ENCODE measurements at places on chromosomes 12 and 14.

- no peak for DNase-seq
Observed at GRCh38 chr14:71328183-71328582, 420.9 kb downstream of the PCNX1 start.

DNA sequence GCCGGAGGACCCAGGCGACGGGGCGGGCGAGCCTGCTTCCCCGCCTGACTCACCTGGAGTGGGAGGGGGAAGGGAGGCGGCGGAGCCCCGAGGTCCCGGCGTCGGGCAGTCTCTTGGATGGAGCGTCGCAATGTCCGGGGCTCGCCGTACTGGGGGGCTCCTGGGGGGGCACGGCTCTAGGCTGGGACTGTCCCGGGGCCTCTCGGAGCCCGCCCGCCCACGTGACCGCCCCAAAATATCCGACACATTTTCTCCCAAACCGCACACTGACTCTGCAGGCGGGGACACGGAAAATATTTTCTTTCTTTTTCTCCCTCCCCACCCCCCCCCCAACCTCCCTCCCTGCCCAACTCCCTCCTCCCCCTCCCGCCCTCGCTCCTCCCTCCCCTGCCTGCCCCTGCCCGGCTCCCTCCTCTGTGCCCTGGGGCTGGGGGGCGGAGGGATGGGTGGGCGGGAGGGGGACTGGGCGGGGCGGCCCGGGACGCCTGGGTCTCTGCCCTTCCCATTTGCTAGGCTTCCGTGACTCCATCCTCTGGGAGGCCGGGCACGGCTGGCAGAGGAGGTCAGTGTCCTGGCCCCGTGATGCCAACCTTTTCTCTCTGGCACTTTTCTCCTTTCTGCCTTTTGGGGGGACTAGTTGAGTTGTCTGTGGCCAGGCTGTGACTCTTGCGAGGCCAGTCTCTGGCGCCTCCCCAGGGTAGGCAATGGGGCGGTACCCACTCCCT is at the start of gene RARG:
Gene RARG (minus strand): TSS at position 289 of the 725 bp plus-strand sequence. CDS start 4,664 bp downstream, outside the sequence.
- DNase-seq, result no peak

DNA sequence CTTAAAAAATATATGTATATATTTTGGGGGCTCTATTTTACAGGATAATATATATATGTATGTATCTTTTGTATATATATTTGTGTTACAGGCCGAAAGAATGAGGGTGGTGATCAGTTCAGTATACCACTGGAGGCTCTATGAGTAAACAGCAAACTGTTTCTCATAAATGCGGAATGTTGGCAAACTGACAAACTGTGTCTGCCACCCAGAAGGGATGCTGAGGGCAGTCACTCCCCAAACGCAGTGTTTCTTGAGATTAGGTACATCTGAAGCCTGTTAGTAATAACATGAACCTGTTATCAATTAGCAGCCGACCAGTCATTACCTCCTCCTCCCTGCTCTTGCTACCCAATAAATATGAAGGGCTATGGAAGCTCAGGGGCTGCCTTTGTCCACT is 20.8 kb downstream of the TNFAIP2 start:
- no peak for DNase-seq

DNA sequence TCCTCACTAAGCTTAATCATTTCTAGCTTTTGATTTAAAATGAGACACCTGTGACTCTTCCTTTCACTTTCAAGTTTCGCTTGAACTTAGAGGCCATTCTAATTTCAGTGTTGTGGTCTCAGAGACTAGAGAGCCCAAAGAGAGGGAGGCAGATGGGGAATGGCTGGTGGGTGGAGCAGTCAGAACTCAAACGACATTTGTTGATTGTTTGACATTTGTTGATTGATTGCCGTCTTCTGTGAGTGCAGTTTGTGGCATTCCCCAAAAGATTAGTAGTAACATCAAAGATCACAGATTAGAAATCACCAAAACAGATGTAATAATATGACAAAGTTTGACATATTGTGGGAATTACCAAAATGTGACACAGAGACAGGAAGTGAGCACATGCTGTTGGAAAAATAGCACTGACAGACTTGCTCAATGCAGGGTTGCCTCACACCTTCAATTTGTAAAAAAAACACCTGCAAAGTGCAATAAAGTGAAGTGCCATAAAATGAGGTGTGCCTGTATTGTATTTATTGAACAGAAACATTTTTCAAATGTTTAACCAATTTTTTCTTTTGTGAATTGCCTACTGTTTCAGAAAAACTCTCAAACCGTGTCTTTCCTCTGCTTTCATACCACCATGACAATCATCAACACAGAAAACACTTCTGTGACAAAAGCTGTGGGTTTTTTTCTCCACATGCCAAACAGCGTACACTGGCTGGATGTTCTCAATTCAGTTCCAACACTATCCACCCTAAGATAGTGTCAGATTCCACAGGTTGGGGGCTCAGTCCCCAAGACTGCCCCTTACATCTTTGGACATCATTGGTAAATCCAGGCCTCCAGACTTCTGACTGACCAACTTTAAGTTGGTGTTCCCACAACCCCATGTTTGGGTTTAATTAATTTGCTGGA is 376.3 kb upstream of the RGS6 start:
- peak; percentile 6 for DNase-seq

DNA sequence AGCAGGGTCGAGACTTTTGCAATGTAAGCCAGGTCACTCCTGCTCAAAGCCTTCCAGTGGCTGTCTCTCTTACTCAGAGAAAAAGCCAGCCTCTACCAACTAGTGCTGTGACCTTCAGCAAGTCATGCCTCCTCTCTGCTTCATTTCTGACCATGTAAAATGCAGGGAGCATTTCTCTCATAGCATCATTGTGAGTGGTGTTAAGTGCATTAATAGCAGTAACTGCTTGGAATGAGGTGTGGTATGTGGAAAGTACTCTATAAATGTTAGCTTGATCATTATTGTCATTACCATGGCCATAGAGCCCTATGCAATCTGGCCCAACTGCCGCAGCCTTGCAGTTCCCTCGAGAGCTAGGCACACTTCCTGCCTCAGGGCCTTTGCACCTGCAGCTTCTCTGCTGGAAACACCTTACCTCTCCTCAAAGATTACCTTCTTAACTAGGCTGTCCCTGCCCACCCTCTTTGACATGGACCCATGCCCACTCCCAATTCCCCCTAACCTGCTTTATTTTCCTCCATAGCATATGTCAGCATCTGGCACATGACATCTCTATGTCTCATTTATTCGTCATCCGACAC is 10.9 kb downstream of the PLEKHD1 start:
- DNase-seq, result no peak

- DNase-seq, result no peak
Observed at GRCh38 chr14:23443411-23443812, 8.0 kb upstream of the MYH7 start.

DNA sequence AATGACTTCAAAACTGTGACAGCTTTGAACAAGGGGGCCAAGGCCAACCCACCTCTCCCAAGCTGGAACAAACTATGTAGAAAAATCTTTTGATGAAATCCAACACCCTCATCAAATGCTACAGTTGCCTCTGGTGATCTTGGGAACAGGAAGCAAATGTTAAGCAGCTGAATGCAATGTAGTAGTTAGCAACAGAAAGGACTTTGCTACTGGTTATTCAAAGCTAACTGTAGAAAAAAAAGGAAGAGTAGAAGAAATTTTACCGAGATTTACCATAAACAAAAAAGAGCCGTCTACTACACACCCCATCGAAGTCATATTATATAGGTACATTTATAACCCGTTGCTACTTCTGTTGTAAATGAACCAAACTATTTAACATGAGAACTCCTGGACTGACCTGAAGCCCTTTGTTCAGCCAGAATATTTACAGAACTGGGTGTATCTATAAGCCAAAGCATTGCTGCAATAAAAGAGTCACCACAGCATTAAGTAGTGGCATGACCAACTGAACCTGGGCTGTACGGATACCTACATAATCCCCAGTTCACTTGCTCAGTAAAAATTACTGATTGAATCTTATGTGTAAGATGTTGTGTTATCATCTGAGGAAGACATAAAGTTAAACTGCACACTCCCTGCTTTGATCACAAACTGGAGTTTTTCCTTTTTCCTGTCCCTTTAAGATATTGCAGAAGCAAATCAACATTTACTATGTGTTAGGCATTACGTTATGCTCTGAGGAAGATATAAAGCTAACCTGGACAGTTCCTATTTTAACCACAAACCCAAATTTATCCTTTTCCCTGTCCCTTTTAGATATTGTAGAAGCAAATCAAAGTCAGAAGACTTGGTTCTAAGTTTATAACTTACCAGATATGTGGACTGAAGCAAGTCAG is 25.1 kb downstream of the SYNJ2BP start:
- no peak for DNase-seq

- DNase-seq, result peak; percentile 10
Observed at GRCh38 chr14:74038020-74038859, 19.1 kb downstream of the BBOF1 start.

GRCh38 chr14:101604228-101604934 is 43.1 kb downstream of the DIO3 start:
- DNase-seq, result no peak

GRCh38 chr14:50562841-50563240 is 2.9 kb downstream of the ATL1 start:
- no peak for DNase-seq

GRCh38 chr12:45978108-45978507 is 12.3 kb downstream of the SCAF11 start:
- DNase-seq, result no peak

DNA sequence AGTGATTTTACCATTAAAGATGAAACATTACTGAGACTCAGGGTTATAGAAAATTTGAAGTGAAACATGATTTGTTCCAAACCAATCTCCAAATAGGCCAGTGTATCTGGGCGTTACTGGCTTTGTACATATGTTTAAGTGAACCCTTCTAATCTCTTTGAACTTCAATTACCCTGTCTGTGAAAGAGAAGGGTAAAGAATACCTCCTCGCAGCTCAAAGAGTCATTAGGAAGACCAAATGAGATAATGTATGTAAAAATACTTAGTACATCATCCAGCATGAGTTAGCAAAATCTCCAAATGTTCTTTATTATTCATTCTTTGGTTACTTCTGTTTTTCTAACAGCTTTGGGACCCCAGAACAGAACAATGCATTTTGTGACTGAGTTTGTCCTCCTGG is at the start of gene OR11H6:
Gene OR11H6 (plus strand): TSS at position 301 of the 400 bp plus-strand sequence. CDS start 0 bp downstream, at position 301.
- DNase-seq, result no peak

- no peak for DNase-seq
Observed at GRCh38 chr14:75046899-75047298, 4.4 kb downstream of the MLH3 start.

DNA sequence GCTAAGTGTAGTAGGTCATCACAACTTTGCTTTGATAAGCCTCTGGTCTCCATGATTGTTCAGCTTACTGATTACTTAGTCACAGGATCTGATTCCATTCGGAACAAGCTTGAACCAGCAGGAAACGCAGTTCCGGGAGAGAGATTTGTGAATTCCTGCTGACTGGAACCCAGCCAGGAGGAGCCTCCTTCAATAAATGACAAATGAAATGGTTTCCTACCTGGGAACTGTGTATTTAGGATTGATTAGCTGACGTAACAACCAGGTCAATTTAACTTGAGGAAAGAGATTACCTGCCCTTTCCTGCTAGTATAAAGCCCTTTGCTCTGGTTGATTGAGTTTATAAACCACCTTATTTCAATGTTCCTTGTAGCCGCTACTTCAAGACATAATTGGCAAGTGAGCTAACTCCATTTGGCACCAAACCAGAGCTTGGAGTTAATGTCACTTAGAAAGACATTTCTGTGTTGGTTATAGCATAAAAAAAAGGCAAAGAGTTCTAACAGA is 35.1 kb upstream of the KCNH3 start:
- peak; percentile 85 for DNase-seq

GRCh38 chr14:63782683-63783389 is 55.0 kb upstream of the SGPP1 start:
- DNase-seq, result no peak

DNA sequence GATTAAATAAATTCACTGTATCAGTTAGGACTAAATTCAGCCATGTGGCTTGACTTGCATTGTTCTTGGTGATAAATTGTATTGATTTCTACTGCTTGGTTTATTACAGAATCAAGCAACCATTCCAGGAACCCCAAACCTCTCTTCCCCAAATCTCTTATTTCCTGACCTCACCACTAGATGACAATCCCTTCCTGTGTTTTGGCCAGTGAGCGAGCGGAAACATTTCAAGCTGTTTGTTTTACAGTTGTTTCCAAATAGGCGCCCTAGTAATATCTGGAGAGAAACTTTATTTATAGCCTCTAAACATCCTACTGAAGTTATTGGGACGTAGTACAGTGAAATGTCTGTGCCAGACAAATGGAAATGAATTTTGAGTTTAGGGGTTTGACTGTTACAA is 161.1 kb downstream of the SNAPC1 start:
- DNase-seq, result no peak

- DNase-seq, result no peak
Observed at GRCh38 chr12:22677781-22678574, 53.0 kb downstream of the ETNK1 start.

GRCh38 chr12:77070382-77070781 is 5.0 kb upstream of the E2F7 start:
- DNase-seq, result no peak

- peak; percentile 14 for DNase-seq
Observed at GRCh38 chr14:32027255-32027939, 49.7 kb upstream of the ARHGAP5 start.

- no peak for DNase-seq
Observed at GRCh38 chr12:38113991-38114390, 202.6 kb upstream of the ALG10B start.

DNA sequence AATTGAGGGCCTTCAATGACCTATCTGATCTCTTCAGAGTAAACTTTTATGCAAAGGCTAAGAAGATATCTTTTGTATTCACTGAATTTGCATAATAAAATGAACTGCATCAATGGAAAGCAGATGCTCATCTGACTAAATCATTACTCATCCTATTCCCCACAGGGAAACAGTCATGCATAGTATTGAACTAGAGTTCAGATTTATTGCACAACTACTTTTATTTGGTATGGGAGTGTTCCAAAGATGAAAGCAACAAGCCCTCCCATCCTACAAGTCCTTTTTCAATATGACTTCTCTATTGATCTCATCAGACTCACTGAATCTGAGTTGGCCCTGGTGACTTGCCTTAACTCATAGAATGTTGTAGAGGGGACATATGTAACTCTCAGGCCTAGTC is 159.8 kb downstream of the KITLG start:
- peak; percentile 5 for DNase-seq

GRCh38 chr14:52879958-52880357 is 70.9 kb downstream of the FERMT2 start:
- DNase-seq, result no peak

DNA sequence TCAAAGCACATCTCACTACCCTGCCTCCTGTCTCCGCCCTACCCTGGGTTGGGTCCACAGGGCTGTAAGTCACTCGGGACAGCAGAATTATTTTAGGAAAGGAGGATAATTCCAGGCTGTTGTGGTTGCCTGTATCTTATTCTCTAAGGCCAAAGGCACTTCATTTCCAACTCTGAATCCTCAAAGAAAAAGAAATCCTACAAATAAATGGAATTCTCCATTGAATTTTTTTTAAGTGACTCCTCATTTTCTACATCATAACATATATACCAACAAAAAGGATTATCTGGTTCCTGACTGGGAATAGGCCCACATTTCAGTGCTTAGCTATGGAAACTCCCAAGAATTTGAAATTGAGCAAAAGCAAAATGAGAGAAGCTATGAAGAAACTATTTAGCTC is 186.4 kb downstream of the ITPR2 start:
- DNase-seq, result no peak

DNA sequence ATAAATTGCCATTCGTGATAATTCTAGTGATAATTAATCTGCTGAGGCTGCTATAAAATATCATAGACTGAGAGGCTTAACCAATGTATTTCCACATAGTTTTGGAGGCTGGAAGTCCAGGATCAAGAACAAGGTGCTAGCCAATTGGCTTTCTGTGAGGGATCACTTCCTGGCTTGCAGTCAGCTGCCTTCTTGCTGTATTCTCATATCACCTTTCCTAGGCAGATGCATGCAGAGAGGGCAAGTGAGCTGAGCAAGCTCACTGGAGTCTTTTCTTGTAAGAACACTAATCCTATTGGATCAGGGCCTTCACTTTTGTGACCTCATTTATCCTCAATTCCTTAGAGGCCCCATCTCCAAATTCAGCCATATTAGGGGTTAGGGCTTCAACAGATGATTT is 640.7 kb downstream of the DIO2 start:
- no peak for DNase-seq

Data from SW 1271 (cell line).